ENCODE measurements at places on chromosomes 7 and 10. TPM values are rescaled to one million over a fixed set of nuclear protein-coding genes. Genes with fewer than 3 reads are reported as not detected.

DNA sequence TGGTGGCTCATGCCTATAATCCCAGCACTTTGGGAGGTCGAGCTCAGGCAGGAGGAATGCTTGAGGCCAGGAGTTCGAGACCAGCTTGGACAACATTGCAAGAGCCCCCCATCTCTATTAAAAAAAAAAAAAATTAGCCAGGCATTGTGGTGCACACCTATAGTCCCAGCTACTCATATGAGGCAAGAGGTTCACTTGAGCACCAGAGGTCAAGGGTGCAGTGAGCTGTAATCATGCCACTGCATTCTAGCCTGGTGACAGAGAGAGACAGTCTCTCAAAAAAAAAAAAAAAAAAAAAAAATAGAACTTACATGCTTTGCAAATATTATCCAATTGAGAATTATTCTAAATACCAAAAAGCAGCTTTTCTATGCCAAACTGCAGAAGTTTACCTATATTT lies 11.0 kb downstream of the KIN start:
- H3K27ac ChIP-seq = no peak overlapping the region
- peaks cover 22% of the 10 kb centered on the region for H3K36me3 ChIP-seq
- H3K4me3 ChIP-seq = no peak overlapping the region
- H3K4me1 ChIP-seq = no peaks in the 10 kb centered on the region

DNA sequence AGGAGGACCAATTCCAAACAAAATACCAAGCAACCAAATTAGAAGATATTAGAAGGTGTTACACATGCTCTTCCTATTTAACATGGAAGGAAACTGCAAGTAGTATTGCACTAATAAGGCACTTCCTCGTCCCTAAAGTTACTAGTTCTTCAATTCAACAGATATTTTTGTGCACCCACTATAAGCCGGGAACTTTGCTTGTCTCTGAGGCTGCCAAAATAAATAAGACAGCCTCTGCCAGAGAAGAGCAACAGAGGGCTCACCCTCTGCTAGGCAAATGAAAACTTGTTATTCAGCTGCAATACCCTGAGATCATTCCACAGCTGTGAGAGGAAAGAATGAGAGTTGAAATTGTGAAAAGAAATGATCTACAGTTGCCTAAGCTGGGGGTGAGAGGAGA lies 37.4 kb upstream of the GSAP start:
- H3K4me1 ChIP-seq = no peaks in the 10 kb centered on the region
- no peak overlapping the region for H3K4me3 ChIP-seq
- H3K27ac ChIP-seq = no peak overlapping the region
- no peaks in the 10 kb centered on the region for H3K27me3 ChIP-seq
- H3K36me3 ChIP-seq = no peaks in the 10 kb centered on the region

GRCh38 chr7:80324032-80324431 lies 187.8 kb downstream of the GNAT3 start:
- H3K27me3 ChIP-seq = no peaks in the 10 kb centered on the region
- H3K36me3 ChIP-seq = no peaks in the 10 kb centered on the region
- H3K27ac ChIP-seq = no peak overlapping the region
- no peak overlapping the region for H3K4me3 ChIP-seq

The GLI3 gene
- 0.07 TPM for total RNA-seq

DNA sequence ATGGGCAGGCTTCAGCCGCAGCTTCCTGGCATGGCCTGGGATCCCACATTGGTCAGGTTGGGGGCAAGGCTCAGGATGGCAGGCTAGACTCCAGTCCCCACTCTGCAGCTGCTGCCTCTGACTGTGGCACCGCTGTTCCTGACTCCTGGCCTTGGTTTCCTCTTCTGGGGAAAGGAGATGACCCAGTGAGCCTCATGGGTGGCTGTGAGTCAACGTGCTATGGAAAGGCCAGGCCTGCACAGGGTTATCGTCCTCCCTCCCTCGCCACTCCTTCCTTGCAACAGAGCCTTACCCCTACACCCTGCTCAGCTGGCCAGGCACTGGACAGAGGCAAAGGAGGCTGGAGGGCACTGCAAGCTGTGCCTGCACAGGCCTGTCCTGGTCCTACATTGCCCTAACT lies 36.1 kb upstream of the CHST15 start:
- no peaks in the 10 kb centered on the region for H3K4me1 ChIP-seq
- no peak overlapping the region for H3K4me3 ChIP-seq
- DNase-seq = no peak
- no peaks in the 10 kb centered on the region for H3K36me3 ChIP-seq
- no peaks in the 10 kb centered on the region for H3K27me3 ChIP-seq
